ENCODE measurements at places on chromosomes 3 and 15. TPM values are rescaled to one million over a fixed set of nuclear protein-coding genes. Genes with fewer than 3 reads are reported as not detected.

DNA sequence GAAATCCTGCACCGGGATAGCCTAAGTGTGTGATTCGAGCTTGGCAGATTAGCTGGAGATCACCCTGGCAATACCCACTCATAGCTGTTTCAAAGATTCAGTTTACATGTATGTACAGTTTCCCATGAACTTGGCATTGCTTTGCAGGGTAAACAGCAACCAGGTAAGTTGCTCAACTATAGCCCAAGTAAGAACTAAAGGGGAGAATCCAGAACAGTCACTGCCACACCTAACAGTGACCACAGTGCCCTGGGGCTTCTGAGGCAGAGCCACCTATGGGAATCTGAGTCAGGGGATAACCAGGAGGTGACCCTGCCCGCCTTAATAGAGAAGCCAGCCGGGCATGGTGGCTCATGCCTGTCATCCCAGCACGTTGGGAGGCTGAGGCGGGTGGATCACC, 15.9 kb downstream of the CDAN1 start:
- DNase-seq = no peak

Gene SLC22A13
- total RNA-seq = 0.91 TPM

DNA sequence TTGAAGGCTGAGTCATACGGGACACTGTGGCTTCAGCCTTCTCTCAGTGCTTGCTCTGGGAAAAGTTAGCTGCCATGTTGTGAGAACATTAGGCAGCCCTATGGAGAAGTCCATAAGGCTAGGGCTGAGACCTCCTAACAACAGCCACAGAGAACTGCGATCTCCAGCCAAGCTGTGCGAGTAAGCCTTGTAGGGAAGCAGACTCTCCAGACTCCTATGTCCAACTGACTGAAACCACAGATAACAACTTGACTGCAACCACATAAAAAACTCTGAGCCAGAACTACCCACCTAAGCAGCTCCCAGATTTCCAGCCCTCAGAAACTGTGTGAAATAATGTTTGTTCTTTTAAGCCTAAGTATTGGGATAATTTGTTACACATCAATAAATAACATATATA, 40.7 kb downstream of the DENND6A start:
- no peak for DNase-seq

- DNase-seq = no peak
These were observed 13.9 kb upstream of the GABRA5 start for GRCh38 chr15:26852980-26853379.

DNA sequence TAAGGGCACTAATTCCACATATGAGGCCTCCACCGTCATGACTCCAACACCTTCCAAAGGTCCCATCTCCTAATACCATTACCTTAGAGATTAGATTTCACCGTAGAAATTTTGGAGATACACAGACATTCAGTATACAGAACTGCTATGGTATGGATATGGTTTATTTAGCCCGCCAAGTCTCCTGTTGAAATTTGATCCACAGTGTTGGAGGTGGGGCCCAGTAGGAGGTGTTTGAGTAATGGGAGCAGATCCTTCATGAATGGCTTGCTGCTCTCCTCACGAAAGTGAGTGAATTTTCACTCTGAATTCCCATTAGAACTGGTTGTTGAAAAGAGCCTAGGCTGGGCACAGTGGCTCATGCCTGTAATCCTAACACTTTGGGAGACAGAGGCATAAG, 7.4 kb downstream of the MKRN3 start:
- DNase-seq = no peak

GRCh38 chr3:194043516-194043915, 92.4 kb upstream of the HES1 start:
- no peak for DNase-seq

DNA sequence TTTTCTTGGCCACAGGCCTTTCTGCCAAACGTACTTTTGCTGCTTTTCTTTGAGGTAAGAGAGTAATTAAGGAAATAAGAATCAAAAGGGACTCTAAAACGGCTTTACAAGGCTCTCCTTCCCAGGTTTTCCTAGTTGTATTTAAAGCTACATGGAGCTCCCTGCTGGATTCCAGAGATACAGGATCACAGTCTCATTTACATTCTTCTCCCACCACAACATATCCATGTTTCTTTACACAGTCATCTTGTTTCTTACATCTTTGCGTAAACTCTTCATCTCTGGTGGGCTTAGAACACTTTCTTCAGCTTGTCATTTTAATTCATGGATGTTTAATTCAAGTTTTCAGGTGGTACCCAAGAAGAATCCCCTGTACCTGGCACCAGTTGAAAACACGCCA, 117.6 kb upstream of the BFSP2 start:
- no peak for DNase-seq
